CD4-positive, alpha-beta T cell (primary cell): ENCODE measurements at places on chromosomes 12 and 14.

DNA sequence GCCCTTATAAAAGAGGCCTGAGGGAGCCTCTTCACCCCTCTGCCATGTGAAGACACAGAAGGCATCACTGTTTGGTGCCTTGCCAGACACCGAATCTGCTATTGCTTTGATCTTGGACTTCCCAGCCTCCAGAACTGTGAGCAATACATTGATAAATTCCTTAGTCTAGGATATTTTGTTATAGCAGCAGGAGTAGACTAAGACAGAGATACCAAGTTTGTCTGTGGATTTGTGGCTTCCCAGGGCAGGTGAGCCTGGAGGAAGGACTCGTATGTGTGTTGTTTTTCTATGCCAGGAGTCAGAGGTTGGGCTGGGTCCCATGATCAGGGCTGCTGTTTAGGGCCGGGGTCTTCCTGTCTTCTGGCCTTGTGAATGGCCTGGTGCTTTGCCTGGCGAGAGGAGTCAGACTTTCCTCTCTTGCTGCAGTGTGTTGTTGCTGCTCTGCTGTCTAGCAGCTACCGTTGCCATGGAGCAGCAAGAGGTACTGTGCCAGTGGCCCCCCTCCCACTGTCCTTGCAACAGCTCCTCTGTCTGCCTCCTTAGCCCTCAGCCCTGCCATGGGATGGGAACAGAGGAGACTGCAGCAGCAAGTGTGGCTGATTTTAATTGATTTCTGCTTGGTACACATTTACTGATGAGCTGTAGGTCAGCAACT lies 111.2 kb downstream of the CHST11 start:
- no peak for DNase-seq

- no peak for DNase-seq
Measured at GRCh38 chr12:6180268-6181051, 19.7 kb upstream of the CD9 start.

DNA sequence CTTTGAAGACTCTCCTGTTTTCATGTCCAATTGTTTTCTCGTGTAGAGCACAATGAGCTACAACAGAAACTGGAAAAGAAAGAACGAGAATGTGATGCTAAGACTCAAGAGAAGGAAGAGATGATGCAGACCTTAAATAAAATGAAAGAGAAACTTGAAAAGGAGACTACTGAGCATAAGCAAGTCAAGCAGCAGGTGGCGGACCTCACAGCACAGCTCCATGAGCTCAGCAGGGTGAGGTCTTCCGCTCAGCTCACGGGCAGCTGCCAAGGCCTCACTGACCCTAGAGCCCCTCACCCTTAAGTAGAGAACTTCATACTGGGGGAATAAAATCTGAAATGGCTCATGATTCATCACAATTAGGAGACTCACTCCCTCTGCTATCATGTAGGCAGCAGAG lies 134.7 kb downstream of the GPR135 start:
- DNase-seq = no peak

DNA sequence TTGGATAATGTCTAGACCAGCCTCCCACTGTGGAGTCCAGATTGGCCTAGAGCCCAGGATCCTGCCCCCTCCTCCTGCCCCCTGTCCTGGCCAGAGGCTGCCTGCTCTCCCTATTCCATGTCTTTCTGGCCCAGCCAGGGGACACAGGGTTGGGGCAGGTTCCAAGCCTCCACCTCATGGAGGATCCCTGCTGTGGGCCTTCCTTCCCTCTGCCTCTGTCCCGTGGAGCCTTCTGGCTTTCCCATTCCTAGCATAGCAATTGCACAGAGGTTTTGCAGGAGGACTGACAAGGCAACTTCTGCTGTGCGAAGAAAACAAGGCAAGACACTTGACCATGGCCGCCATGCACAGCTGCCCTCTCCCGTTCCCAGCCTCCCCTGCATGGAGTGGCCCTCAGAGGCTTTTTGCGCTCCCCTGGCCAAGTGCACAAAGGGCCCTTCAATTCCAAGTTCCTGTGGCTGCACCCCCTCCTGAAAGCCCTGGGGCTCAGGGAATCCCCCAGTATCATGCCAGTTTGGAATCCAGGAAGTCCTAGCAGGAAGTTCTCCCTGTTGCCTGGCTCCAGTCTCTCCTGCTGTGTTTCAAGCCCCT lies 42.1 kb downstream of the KRT80 start:
- no peak for DNase-seq

DNA sequence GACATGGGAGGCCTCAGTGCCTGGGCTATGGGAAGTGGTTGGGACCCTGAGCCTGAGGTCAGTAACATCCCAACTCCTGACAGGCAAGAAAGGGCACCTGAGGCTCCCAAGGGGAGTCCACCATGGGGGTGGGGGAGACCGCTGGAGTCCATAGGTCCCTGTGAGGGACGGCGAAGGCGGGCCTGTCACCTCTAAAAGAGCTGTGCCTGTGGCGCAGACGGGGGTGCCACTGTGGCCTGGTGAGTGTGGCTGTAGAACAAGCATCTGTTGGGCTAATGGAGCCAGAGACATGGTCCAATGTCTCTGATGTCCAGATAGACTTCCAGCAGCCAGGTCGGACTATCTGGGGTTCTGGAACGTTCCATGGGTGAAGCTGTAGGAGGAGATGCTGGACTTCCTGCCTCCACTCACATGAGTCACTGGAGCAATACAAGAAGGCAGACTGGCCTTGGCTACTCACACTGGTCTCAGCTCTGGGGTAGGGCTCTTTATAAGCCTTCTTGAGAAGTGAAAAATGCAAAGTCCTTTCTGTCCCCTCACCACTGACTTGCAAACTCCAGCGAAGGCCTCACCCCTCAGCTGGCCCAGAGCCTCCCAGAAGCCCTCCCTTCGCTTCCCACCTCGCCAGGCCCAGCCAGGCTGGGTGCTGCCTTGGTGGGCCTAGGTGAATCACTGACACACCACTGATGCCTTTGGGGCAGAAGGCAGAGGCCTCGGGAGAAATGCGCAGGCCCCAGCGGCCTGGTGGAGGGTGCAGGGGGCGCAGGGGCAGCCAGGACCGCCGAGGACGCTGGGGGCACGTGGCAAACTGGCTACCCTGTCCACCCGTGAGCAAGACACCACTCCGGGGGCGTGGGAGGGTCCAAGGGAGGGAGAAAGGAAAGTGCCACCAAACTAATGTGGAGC lies 1.1 kb upstream of the TRAF3 start:
- no peak for DNase-seq

DNA sequence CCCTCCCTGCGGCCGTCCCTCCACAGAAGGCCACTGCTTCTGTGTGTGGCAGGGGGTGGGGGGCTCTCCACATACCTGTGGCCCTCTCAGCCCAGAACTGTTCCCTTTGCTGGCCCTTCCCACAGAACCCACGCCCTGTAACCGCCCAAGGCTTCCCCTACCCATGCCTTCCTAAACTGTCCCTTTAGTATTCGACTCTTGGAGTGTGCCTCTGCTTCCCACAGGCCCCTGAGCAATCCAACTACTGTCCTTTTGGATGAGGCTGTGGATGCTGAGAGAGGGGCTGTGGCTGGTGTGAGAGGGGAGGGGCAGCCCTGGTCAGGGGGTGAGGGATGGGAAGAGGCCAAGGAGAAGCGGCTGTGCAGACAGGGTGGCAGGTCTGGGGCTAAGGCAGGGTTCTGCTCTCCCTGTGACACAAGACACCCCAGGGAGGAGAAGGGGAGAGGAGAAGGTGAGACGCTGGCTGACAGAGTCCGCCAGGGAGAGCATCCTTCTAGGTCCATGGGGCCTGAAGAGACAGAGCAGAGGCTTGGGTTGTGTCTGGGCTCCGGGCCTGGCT lies 46.0 kb downstream of the DLK1 start:
- DNase-seq = no peak

GRCh38 chr14:101843665-101844064 lies 82.2 kb downstream of the PPP2R5C start:
- peak; percentile 85 for DNase-seq

GRCh38 chr14:35205737-35206136 lies 83.4 kb downstream of the PRORP start:
- DNase-seq = no peak

DNA sequence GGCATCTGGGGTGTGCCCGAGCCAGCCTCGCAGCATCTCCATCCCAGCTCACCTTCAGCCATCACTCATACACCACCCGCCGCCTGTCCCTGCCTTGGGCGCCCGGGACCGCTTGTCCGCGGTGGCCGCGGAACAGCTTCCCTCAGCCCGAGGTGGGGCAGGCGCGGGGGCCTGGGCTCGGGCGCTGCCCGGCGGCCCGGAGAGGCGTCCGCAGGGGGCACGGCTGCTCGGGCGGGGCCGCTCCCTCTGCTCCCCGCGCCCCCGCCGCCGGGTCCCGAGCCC lies 430 bp downstream of the SLC41A2 start:
- peak; percentile 6 for DNase-seq

DNA sequence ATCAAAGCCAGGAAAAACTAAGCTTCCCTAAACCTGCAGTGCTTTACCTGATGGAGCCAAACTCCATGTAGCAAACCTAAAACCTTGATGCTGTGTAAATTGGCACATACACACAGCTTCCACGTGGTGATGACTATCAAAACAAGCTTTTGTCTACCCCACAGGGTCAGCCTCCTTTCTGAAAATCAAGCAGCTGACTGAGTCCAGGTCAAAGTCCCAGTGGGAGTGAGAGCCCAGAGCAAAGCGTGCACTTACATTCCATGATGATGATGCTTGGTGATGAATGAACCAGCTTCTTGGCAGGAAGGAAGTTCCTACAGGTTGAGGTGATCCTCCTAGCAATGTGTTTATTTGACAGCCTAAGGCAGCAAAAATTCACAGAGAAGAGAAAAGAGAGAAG lies 630.0 kb upstream of the TBX3 start:
- DNase-seq = no peak

DNA sequence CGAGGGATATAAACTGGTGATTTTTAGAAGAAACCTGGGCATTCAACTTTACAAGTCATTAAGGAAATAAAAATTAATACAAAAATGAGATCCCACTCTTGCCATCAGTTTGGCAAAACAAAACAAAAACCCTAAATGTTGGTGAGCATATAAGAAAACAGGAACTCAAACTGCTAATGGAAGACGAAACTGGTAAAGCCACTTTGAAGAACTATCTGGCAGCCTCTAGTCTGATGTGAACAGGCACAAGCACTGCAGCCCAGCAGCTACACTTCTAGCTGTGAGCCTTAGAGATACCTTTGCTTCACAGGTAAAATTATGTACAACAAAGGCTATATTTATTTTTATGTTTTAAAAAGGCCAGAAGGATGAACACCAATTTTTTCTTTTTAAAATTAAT lies 459.6 kb downstream of the ZFP36L1 start:
- peak; percentile 9 for DNase-seq

- no peak for DNase-seq
Measured at GRCh38 chr14:26200687-26201086, 397.1 kb downstream of the NOVA1 start.

- DNase-seq = no peak
Measured at GRCh38 chr14:49962621-49963020, 69.7 kb downstream of the ARF6 start.

GRCh38 chr12:9103050-9103849 lies 12.5 kb downstream of the A2M start:
- no peak for DNase-seq

GRCh38 chr14:96752594-96752993 lies 44.6 kb upstream of the VRK1 start:
- DNase-seq = no peak

DNA sequence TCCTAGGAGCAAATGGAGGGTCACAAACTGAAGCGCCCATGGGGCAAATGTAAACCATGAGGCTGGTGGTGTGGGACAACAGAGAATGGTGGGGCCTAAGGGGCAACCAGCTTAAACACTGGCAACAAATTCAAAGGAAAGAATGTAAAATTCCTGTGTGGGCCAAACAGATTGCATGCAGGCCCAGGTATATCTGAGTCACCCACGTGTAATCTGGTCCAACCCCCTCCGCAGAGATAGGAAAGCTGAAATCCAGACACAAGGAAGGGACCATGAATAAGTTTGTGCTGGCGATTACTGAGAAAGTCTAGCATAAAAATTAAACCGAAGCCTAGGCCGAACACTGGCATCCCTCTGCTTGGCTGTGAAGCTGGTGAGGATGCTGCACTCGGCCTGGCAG lies 71.6 kb downstream of the ITPK1 start:
- DNase-seq = no peak

DNA sequence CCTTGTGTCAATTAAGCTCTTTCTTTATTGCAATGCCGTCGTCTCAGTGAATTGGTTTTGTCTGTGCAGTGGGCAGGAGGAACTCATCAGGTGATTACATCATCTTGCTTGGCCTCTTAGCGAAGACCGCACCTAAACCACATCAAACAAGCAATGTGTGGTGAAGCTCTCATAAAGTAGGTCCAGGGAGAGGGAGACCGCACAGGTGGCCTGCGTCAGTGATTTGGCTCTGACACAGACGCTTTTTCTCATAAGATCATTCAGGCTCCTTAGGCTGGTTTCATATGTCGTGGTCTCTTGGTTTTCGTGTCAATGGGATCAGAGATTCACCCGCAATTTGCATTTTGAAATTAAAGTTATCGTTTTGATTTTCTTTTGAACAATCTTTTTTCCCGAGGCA lies 6.7 kb upstream of the TESC start:
- peak; percentile 5 for DNase-seq

DNA sequence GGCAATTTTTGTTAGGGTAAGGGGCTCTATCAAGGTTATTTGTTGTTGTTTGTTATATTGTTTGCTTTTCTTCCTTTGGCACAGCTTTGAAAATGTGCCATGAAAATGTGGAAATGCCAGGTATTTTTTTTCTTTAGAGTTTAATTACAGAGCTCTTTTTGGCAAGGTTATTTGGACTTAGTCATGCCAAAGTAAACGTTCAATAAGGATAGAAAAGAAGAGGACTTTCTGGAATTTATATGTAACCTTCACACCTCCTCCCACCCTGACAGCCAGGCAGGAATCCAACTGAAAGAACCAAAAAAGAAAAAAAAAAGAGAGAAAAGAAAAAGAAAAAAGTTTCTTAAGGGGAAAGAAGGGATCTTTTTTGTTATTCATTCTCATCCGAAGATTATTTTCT lies 217.8 kb downstream of the KITLG start:
- DNase-seq = no peak

- no peak for DNase-seq
Measured at GRCh38 chr12:93380480-93381121, 2.9 kb downstream of the NUDT4 start.

- DNase-seq = no peak
Measured at GRCh38 chr12:24379433-24379832, 430.0 kb upstream of the SOX5 start.

DNA sequence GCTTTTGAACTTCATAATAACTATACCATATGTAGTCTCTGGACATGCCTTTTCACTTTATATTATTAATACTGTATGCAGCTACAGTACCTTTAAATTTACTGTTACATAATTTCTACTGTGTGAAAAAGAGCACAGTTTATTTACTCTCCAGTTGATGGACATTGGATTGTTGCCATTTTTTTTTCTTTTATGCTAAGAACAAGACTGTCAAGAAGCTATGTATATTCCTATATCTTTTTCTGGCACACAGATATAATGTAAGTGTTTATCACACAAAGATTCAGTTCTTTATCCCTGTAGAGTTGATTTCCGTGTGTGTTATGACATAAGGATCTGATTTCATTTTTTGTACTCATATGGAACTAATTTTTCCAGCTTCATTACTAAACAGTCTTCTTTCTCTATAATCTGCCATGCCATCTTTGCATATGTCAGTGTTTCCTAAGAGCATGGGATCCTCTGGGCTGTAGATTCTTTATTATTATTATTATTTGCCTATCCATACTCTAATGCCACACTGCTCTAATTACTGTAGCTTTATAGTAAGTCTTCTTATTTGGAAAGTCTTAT lies 593.0 kb upstream of the ATP2B1 start:
- DNase-seq = no peak
